Left kidney (tissue), 8 donors: ENCODE measurements at places on chromosomes 6 and 20. TPM values are rescaled to one million over a fixed set of nuclear protein-coding genes. Genes with fewer than 3 reads are reported as not detected.

The FAM83C gene
- polyA plus RNA-seq: not detected

The MUCL3 gene
- polyA plus RNA-seq: 0.10 TPM

The PDE7B gene
- polyA plus RNA-seq: 8.0 TPM

The PNPLA1 gene
- polyA plus RNA-seq: 2.5 TPM

The CRISP2 gene
- polyA plus RNA-seq: 0.20 TPM

The NNAT gene
- 90.1 TPM for polyA plus RNA-seq

The CNR1 gene
- 1.5 TPM for polyA plus RNA-seq

The ZBP1 gene
- not detected for polyA plus RNA-seq

The DNAH8 gene
- polyA plus RNA-seq: 0.90 TPM

The SLC29A1 gene
- 30.8 TPM for polyA plus RNA-seq

The KHDC1L gene
- polyA plus RNA-seq: 0.62 TPM

The PSMB1 gene
- polyA plus RNA-seq: 216 TPM

GRCh38 chr6:168341280-168341900 lies 21.8 kb upstream of the DACT2 start:
- DNase-seq: no peak

GRCh38 chr6:117280922-117281321 lies 15.6 kb downstream of the VGLL2 start:
- DNase-seq: no peak

GRCh38 chr6:2579241-2579761 lies 171.4 kb downstream of the MYLK4 start:
- no peak for DNase-seq

DNA sequence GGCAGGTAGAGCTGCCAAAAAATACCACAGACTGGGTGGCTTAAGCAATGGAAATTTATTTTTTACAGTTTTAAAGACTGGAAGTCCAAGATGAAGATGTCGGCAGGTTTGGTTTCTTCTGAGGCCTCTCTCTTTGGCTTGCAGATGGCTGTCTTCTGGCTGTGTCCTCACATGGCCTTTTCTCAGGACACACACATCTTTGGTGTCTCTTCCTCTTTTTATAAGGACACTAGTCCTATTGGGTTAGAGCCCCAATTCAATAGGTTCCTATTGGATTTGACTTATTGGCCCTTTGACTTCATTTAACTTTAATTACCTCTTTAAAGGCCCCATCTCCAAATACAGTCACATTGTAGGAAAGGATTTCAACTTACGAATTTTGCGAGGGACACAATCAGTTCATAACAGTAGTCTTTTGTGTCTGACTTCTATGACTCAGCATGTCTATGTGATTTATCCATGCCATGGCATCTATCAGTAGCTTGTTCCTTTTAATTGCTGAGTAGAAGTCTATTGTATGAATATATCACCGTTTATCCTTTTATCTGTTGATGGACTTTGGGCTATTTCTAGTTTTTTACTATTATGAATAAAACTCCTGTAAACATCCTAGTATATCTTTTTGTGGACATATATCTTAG lies 11.0 kb upstream of the TCP11 start:
- DNase-seq: no peak

DNA sequence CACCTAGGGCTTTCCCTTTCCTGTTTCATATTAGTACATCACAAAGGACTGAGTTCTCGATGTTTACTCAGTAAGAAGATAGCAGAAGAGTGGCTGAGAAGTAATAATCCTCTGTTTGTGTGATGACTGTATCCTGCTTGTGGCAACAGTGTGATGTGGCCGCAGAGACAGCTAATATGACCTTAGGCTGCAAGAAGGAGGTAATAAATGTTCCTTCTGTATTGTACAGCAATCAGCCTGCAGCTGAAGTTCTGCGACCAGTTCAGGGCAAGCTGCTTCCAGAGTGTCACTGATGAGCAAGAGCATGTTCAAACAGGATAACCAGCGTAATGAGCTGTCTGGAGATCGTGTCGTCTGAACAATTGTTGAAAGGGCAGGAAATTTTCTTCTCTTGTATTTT lies 70.9 kb downstream of the OPN5 start:
- DNase-seq: no peak

GRCh38 chr20:33604084-33604990 lies 57.8 kb upstream of the C20orf144 start:
- DNase-seq: no peak

GRCh38 chr6:108502832-108503231 lies 57.9 kb upstream of the FOXO3 start:
- DNase-seq: no peak

GRCh38 chr20:24656391-24656790 lies 187.0 kb downstream of the SYNDIG1 start:
- DNase-seq: no peak

DNA sequence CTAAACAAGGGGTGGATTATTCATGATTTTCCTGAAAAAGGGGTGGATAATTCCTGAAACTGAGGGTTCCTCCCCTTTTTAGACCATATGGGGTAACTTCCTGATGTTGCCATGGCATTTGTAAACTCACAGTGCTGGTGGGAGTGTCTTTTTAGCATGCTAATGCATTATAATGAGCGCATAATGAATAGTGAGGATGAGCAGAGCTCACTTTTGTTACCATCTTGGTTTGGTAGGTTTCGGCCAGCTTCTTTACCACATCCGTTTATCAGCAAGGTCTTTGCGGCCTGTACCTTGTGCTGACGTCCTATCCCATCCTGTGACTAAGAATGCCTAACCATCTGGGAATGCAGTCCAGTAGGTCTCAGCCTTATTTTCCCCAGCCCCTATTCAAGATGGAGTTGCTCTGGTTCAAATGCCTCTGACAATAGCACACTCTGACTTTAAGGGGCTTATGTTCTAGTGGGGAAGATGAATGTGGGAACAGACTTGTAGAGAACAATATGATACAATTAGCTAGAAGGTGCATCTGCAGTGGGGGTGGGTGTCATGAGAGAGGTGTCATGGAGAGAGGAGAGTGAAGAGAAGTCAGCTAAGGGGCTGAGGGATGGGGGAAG lies 4.2 kb upstream of the GPR31 start:
- no peak for DNase-seq

DNA sequence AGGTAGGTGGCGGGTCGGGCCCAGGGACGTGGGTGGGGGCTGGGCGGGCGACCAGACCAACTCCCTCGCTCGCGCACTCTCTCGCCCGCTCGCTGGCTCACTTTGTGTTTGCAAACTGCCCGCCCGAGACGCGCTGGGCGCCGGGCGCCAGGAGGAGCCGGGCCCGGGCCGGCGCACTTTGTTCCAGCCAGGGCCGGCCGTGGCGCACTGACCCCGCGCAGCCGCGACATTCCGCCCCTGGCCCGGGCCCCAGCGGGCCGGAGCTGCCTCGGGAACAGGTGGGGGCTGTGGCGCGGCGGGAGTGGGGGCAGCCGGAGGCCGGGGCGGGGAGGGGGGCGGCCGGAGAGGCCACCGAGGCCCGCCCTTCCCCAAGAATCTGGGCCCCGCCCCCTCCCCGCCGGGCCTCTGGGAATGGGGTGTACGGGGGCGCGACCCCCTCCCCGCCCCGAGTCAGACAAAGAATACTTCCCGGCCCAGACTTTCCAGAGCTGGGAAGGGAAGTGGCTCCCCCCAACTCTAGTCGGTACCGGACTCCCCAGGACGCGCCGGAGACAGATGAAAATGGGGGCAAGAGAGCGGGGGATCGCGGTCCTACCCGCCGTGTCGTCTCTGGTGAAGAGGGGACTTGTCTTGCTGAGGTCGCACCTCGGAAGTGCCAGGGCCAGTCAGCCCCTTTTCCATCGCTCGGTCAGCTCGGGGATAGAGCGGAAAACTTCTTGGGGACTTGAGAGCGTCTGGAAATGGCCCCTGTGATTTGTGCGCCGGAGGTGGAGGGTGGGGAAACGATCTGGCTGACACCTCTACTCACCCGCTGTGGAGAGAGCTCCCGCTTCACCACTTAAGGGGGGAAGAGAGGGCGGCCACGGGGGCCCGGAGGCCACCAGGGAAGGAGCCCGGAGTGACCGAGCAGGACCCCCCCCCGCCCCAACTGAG lies 951 bp downstream of the FOXP4 start:
- no peak for DNase-seq

GRCh38 chr6:107827541-107827940 lies 3.4 kb upstream of the SCML4 start:
- DNase-seq: no peak

- no peak for DNase-seq
Measured at GRCh38 chr6:163162007-163162873, 252.3 kb upstream of the QKI start.

DNA sequence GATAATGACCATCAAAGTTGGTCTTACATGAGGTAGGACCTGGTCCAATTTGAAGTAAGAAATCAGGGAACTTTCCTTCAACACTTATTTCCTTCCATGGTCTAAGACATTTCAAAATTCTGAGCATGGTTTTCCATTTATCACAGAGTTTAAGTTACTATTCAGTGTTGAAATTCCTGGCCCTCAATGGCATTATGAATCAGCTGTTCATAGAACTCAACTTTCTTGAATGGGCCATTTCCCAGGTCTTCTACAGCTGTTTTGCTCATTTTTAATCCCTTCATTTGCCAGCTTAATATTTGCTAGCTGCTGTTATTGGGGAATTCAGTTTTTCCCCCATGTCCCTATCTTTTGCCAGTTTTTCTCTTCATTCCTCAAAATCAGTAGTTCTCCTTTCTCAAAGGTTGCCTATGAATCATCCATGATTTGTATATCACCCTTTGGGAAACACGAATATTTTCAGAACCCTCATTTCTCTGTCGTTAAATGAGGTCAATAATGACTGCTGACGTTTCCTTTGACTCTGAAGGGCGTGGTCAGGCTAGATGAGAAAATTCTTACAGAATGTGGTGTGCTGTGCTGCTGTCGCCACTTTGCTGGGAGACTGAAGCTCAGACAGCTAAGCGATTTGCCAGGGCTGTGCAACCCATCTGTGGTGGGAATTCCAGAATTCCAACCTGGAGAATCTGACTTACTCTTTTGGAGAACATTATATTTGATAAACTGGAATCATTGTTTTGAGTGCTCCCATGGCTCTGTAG lies 216.5 kb upstream of the FLRT3 start:
- no peak for DNase-seq

- no peak for DNase-seq
Measured at GRCh38 chr6:16967470-16967817, 134.4 kb upstream of the STMND1 start.

- DNase-seq: no peak
Measured at GRCh38 chr6:158775832-158776231, 43.3 kb downstream of the EZR start.

- DNase-seq: no peak
Measured at GRCh38 chr20:50824137-50824536, 29.3 kb downstream of the BCAS4 start.

DNA sequence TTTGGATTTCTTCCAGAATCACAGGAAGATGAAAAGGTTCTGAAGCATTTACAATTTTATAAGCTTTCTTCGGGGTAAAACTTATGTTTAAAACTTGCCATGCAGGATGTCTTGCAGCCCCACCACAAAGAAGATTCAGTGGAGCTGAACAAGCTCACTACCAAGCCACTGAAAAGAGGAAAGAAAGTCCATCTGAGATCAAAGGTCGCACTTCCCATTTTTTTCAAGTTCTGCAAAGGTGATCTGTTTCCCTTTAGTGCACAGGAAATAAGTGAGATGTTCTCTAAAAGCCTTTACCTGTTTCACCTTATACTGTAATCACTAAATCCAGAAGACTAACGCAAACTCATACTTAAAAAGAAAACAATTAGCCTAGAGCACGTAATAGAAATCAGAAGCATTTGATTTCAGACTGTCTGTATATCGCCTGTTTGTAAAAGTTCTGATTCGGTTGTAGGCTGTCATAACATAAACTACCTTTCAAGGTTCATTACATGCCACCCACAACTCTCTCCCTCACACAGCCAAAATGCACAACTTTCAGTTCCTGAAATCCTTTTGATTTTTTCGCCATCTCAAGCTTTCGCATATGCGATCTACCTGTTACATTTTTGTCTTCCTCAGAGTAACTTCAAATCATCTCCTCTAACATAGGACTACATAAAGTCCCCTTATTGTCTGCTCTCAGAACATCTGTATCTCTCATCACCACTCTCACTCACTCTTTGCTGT lies 1.8 kb downstream of the ECHDC1 start:
- no peak for DNase-seq

- no peak for DNase-seq
Measured at GRCh38 chr6:148868314-148868713, 121.5 kb downstream of the UST start.

- DNase-seq: no peak
Measured at GRCh38 chr6:89260832-89261231, 43.7 kb upstream of the GABRR1 start.

DNA sequence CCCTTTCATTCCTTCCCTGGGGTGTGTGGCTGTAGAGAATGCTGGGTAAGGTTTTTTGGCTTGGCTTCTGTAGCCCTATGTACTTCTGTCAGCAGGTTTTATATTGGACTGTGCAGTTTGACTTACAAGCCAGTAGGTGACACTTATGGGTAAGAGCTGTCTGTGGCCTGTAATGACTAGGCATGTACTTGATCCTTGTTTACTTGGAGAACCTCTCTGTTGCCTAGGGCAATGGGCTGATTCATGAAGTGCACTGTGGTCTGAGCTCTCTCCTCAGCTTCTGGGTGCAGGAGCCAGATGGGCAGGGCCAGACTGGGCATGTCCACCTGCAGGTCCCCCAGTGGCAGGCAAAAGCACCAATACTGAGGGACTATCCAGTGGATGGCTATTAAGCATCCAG lies 544.6 kb downstream of the ADGRB3 start:
- DNase-seq: no peak

- no peak for DNase-seq
Measured at GRCh38 chr6:1536526-1537429, 72.9 kb upstream of the FOXC1 start.

GRCh38 chr20:63134201-63134612 lies 81.7 kb downstream of the YTHDF1 start:
- DNase-seq: no peak

DNA sequence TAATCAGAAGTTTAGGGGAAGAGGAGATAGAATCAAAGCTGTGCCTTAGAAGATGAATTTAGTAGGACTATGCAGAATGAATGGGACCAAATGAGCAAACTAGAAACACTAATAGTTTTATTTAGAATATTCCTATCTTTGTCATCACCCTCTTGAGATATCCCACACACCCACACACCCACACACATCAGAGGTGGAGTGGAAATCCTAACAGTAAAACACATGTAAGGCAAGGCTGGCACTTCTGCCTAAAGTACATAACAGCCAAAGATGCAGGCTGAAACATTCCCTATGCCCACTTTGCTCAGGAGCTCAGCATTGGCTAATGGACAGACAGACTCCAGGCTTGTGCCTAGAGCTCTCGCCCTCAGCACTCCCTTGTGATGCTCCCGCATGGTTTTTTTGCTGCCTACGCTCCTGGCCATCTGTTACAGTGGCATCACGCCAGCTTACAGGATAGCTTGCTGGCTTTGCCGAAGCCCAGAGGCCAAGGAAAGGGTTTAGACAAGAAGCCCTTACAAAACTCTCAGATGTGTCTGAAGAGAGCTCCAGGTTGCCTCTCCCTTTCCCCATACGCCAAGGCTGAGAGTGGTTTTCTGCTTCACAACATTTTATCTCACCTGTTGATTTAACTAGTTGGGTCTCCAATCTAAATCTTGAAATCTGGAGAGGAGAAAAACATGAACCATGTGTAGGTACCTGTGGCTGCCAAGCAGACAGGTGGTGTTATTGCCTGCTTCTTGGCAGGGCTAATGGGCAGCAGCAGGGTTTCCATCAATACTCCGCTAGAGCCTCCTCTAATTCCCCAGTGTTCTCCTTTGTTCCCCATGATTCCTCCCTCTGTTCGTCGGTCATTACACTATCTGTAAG lies 282.6 kb upstream of the ID4 start:
- DNase-seq: no peak
